DMS153 (cell line): ENCODE measurements at places on chromosomes 16 and 17.
A peak's percentile ranks its signal among the peaks of the same experiment; 100 is the strongest.

GRCh38 chr17:75619506-75620431 lies 13.5 kb upstream of the SMIM5 start:
- peak; percentile 33 for DNase-seq

DNA sequence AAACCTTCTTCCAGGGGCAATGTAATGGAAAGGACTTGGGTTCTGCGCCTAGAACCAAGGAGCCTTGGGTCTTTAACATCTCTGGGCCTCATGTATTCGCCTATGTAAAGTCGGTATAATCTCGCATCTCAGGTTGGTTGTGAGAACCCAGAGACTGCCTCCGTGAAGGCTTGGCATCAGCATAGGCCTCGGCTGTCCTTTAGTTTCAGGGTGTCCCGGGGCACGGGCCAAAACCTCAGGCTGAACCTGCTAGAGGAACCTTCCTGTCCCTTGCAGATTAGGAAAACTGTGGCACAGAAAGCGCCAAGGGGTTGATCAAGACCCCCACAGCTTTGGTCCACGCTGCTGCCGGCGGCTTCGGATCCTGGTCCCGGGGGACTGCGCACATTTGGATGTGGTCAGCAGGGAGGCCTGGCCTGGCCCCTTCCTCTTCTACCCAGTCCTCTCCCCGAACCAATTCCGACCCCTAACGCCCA lies 772 bp upstream of the PHAF1 start:
- DNase-seq, result no peak

- peak; percentile 13 for DNase-seq
These were observed 13.2 kb downstream of the GLIS2 start for GRCh38 chr16:4328782-4329775.

DNA sequence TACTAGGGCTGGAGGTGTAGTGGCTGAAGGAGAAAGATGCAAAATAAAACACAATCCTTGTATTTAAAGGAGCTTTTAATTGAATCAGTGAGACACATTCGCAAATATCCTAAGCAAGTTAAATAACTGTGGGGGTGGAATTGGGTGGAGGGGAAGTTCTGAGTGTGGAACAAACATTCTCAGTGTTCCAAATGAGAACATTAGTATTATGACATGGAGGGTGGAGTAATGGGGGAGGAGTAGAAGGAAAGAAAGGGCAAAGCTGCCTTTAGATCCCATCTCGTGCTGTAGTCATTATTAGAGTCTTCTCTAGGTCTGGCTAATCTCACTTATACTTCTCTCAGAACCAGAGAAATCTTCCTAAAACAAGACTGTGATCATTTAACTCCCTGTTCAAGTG lies 169.7 kb downstream of the ANKFN1 start:
- no peak for DNase-seq
